Activated naive CD8-positive, alpha-beta T cell treated with anti-CD3 and anti-CD28 coated beads for 36 hours (primary cell): ENCODE measurements at places on chromosomes 6 and 20.

- DNase-seq = no peak
- peaks cover 54% of the 10 kb centered on the region for H3K27me3 ChIP-seq
- peaks cover 23% of the 10 kb centered on the region for H3K4me1 ChIP-seq
- no peaks in the 10 kb centered on the region for H3K36me3 ChIP-seq
- no peak overlapping the region for H3K4me3 ChIP-seq
- H3K27ac ChIP-seq = no peak overlapping the region
Observed at GRCh38 chr6:157325069-157325805, 1.9 kb upstream of the TMEM242 start.

DNA sequence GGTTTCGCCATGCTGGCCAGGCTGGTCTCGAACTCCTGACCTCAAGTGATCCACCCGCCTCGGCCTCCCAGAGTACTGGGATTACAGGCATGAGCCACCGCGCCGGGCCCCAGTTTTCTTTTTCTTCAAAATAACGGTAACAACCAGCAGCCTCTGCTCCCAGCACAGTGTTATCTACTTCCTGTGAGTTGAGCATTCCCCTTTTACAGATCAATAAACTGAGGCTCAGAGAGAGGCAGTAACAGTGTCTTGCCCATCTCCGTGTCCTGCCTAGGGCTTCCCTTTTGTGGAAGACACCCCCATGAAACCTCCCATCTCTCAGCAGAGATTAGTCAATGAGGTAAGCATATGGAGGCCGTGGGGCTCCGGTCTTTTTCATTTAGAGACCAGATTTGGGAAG lies 29.6 kb downstream of the BPIFB1 start:
- no peaks in the 10 kb centered on the region for H3K4me1 ChIP-seq
- DNase-seq = no peak
- H3K4me3 ChIP-seq = no peak overlapping the region
- H3K36me3 ChIP-seq = no peaks in the 10 kb centered on the region
- H3K27ac ChIP-seq = no peak overlapping the region
- no peaks in the 10 kb centered on the region for H3K27me3 ChIP-seq

DNA sequence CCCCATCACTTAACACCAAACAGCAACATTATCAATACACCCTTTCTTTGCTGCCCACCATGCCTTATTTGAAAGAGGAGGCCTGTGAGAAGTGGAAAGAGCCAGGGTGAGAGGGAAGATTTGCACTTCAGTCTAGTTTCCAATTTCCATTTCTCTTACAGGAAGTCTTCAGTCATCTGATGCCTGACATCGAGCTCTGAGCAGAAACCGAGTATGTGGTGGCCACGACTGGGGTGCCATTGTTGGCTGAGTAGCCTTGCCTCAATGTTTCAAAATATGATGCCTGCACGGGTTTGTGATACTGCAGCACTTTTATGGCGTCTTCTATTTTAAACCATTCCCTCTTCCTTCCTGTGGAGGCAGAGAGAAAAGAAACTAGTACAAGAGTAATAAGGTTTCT lies 39.8 kb upstream of the SMIM29 start:
- H3K36me3 ChIP-seq = peaks cover 21% of the 10 kb centered on the region
- no peak overlapping the region for H3K4me3 ChIP-seq
- peak; percentile 18 for DNase-seq
- H3K27ac ChIP-seq = peak overlapping the region; percentile 69

- DNase-seq = no peak
- H3K4me3 ChIP-seq = no peak overlapping the region
- no peak overlapping the region for H3K27ac ChIP-seq
- H3K36me3 ChIP-seq = peaks cover 3% of the 10 kb centered on the region
- peaks cover 4% of the 10 kb centered on the region for H3K27me3 ChIP-seq
- H3K4me1 ChIP-seq = peaks cover 32% of the 10 kb centered on the region
Observed at GRCh38 chr6:26519359-26519758, 18.8 kb upstream of the HMGN4 start.

DNA sequence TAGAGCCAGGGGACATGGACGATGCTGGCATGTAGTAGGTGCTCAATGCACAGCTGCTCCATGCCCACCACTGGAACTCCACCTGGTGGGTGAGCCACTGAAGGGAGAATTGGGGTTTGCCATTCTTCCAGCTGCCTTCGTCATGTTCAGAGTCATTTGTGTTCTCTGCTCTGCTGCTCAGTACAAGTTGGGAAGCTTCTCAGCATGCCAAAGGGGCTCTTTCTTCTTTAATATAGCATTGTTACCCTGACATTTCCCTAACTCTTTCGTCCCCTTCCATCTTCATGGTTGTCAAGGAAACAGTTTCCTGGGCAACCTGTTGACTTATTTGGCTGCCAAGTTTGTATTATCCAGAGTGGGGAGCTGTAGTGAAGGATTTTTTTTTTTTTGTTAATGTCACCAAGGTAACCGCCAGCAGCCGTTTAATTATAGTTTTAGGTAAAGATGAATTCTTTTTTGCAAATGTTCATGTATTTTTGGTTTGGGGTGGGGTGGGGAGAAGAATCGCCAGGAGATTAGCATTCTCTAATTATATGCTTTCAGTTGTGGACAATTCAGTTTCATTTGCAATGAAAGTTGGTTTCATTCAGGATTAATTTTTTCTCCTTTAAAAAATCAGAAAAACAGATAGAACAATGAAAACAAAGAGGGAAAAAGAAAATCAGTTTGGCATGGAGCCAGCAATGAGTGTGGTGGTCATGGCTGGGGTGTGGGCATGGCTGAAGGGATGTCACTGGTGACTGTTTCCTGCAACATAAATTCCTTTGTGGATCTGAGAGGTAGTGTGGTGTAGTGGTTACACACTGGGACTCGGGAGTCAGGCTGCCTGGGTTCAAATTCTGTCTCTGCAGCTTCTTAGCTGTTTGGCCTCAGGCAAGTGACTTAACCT lies 73.0 kb upstream of the KCNG1 start:
- peaks cover 12% of the 10 kb centered on the region for H3K4me1 ChIP-seq
- DNase-seq = no peak
- H3K27me3 ChIP-seq = peaks cover 58% of the 10 kb centered on the region
- H3K27ac ChIP-seq = no peak overlapping the region

GRCh38 chr6:13375360-13375878 lies 47.1 kb upstream of the TBC1D7 start:
- peak overlapping the region; percentile 14 for H3K4me3 ChIP-seq
- DNase-seq = peak; percentile 71
- H3K4me1 ChIP-seq = peaks cover 31% of the 10 kb centered on the region
- H3K36me3 ChIP-seq = peaks cover 22% of the 10 kb centered on the region
- H3K27me3 ChIP-seq = no peaks in the 10 kb centered on the region

DNA sequence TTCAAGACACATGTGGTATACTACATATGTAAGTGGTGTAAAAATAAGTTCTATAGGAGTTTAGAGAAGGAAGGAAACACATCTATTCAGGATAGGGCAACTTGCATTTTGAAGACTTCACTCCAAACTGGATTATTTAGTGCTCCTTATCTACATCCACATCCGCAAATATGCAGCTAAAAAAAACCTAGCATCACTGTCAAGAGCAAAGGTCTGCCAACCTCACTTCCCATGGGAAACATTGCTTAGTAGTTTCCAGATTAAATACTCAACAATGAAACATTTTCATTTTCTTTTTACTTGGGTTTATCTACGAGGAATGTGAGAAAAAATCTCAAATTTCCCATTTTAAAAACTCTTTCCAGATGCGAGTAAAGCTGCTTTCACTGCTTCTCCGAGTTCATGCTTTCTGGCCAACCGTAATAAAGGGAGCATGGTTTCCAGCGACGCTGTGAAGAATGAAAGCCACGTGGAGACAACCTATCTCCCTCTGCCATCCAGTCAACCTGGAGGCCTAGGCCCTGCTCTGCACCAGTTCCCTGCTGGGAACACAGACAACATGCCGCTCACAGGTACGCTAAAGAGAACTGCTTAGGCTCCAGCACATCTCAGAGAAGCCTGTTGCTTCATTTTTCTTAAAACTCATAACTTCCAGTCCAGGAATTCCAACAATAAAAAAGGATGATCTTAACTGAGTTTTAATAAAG lies 48.2 kb downstream of the RFX6 start:
- DNase-seq = no peak
- peaks cover 3% of the 10 kb centered on the region for H3K27me3 ChIP-seq
- no peaks in the 10 kb centered on the region for H3K4me1 ChIP-seq
- H3K27ac ChIP-seq = no peak overlapping the region

- no peak overlapping the region for H3K4me3 ChIP-seq
- H3K27me3 ChIP-seq = no peaks in the 10 kb centered on the region
- no peaks in the 10 kb centered on the region for H3K4me1 ChIP-seq
- H3K27ac ChIP-seq = no peak overlapping the region
- no peak for DNase-seq
Observed at GRCh38 chr6:112910256-112910655, 563.1 kb downstream of the RFPL4B start.

DNA sequence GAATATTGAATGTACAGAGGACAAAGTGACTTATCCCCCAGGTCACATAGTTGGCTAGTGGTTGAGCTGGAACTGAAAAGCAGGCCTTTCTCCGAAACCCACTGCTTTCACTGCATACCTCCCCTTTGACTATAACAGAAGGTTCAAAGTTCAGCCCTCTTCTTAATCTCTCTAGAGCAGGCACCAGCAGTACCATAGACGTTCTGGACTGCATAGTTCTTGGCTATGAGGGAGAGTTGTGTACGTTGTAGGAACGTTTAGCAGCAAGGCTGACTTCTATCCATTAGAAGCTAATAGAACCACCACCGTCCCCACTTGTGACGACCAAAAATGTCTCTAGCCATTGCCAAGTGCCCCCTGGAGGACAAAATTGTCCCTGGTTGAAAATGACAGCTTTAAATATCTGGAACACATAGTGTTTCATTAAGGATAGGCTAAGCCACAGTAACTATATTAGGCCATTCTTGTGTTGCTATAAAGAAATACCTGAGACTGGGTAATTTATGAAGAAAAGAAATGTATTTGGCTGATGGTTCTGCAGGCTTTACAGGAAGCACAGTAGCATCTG lies 123.8 kb upstream of the MTHFD1L start:
- no peaks in the 10 kb centered on the region for H3K36me3 ChIP-seq
- peaks cover 4% of the 10 kb centered on the region for H3K4me1 ChIP-seq
- DNase-seq = no peak
- H3K27me3 ChIP-seq = peaks cover 15% of the 10 kb centered on the region
- H3K27ac ChIP-seq = no peak overlapping the region

DNA sequence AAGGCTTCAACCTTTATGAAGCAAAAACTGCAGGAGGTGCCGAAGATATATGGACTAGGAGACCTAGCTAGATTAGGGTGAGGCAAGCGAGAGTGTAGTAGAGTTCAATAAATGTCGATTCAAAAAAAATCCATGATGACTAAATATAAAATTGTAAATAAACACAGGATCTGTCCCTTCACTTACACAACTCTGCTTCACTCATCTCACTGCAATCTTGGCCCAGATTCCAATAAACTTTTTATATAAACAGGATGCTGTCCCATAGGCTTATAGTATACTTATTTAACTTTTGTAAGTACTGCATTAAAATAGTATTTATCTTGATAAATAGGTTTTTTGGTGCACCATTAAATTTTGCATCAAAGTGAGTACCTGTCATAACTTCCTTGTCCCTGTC lies 648.4 kb upstream of the NRSN1 start:
- no peaks in the 10 kb centered on the region for H3K4me1 ChIP-seq
- no peaks in the 10 kb centered on the region for H3K27me3 ChIP-seq
- DNase-seq = no peak
